ENCODE measurements at places on chromosomes 3 and 15. TPM values are rescaled to one million over a fixed set of nuclear protein-coding genes. Genes with fewer than 3 reads are reported as not detected.

The KNSTRN gene
- total RNA-seq: 74.7 TPM

The IQCH gene
- total RNA-seq: 1.7 TPM

The MYH15 gene
- total RNA-seq: 0.15 TPM

The MESP1 gene
- 1.1 TPM for total RNA-seq

The VPS33B gene
- 8.2 TPM for total RNA-seq

The OR5H15 gene
- not detected for total RNA-seq

The PCSK6 gene
- total RNA-seq: 4.3 TPM

The PP2D1 gene
- not detected for total RNA-seq

The CISH gene
- total RNA-seq: 0.20 TPM

The DNAH12 gene
- total RNA-seq: under 0.01 TPM

The GOLGB1 gene
- total RNA-seq: 18.8 TPM

The ARGFX gene
- not detected for total RNA-seq

The COL6A5 gene
- total RNA-seq: not detected
